HCEC 1CT (cell line): ENCODE measurements at places on chromosomes 16 and 17.
A peak's percentile ranks its signal among the peaks of the same experiment; 100 is the strongest.

DNA sequence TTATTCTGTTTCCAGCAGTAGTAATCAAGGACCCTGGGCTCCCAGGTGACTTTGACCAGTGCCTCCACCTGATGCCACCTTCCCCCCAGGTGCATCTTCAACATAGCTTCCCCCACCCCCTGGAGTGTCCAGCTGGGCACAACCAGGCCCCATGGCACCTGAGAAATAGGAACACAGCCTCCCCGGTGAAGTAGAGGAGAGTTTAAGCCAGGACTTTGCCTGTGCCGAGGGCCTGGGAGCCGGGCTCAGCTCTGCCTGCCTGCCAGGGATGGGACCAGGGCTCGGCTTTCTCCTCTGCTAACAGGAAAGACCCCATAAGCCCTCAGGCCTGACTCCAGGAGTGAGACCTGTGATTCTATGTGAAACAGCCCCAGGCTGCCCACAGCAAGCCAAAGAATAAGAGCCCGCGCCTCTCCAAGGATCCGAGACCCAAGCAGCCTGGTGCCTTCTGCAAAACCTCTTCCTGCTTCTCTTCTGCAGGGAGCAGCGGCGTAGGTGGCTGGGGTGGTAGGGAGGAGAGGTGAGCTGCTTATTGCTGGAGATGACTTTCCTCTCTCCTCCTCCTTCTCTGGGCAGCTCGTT lies 16.4 kb upstream of the RBFOX3 start:
- DNase-seq: no peak

DNA sequence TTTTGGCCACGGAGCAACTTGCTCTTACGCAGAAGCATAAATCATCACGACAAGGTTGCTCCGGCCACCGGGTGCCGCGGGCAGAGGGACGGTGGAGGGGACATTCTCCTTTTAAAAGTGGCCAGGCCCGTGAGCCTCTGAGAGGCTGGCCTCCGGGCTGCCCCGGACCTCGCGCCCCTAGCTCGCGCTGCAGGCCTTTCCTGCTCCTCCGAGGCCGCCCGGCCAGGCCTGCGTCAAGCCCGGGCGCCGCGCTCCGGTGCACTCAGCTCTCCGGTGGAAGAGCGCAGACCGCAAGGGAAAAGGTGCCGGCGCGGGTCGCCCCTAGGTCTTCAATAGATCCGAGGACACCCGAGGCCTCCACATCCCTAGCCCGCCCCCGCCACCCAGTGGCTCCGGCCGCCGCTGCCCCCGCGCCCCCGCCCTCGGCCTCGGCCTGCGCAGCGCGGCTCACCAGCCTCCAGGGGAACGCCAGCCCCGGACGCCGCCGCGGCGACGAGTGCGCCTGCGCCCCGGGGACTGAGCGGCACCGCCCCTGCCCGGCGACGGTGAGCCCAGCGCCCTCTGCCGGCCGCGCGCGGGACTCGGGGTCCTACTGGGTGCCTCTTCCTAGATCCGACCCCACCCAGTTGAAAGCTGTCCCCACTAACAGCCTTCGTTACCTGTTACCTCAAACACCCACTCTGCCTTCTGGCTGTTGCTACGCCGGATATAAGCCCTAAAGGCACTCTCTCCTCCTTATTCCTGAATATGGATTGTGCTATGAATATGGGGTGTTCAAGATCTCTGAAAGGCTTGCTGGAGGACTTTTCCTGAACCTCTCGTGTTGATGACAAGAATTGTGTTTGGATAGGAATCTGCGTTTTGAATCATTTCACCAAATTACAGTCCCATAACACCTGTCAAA lies at the start of gene LYRM9:
LYRM9 (minus strand) TSS at position 500 of the 904 bp plus-strand sequence. CDS start 10,671 bp downstream, outside the sequence.
- DNase-seq: peak; percentile 76

DNA sequence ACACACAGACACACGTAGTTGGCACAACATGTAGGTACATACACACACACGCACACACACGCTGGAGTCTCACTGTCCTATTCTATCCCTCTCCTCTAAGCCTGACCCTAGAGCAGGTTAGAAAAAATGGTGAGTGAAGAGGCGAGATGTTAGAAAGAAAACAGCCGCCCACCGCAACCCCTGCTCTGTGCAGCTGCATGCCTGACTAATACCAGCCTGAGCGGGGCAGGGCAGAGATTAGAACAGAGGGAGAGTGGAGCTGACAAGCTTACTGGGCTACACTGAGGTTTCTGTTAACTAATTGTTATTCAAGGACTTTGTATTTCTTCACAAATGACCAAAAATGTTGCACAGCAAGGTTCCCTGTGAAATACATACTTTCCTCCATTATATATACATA lies 59.8 kb downstream of the AMFR start:
- no peak for DNase-seq

DNA sequence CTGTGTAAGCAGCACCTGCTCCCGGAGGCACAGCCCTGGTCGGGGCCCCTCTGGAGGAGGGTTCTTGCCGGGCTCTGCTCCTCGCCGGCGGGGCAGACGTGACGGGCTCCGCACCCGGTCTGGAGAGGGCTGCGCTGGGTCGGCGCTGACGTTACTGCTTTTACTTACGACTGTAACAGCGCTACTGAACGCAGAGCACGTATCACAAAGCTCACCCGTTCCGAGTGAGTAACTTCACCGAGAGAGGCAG lies 1.3 kb upstream of the RAB40C start:
- DNase-seq: peak; percentile 33

- no peak for DNase-seq
These were observed 25.5 kb downstream of the NCOR1 start for GRCh38 chr17:16189791-16190348.

DNA sequence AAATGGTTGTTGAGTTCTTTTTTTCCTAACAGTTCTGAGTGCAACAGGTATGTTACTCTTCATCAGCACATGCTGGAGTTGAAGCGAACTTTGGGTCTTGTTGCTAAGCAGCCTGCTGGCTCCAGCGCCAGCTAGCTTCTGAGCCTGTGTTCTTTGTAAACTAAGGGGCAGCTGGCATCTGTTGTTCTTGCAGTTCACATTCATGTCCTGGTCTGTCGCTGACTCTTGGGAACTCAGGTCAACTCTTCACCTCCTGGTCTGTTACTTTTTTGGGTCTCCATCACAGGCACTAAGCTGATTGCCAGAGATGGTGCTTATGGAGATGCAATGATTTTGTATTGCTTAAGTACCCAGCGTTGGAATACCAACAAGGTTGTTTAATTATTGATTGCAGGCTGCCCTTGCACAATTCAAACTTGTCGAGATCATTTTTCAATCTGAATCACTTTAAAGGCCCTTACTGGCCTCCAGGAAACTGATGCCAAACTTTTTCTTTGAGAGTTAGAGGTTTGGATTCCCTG lies 40.9 kb downstream of the USP10 start:
- peak; percentile 28 for DNase-seq

DNA sequence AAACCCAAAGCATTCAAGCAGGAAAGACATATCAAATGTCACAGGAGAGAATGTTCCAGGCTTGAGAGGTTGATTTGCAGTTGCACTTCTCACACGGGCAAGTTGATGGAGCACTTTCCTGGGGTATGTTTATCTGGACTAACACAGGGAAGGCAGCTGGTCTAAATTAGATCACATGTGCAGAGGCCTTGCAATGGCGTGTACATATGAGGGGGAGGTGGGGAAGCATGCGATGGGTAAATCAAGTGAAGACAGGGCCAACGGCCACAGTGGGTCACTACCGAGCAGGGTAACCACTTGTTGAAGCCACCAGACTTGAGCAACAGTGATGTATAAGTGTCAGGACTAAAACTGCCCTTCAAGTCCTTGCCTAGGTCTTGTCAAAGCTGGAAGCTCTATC lies 156.6 kb upstream of the MAF start:
- DNase-seq: no peak

DNA sequence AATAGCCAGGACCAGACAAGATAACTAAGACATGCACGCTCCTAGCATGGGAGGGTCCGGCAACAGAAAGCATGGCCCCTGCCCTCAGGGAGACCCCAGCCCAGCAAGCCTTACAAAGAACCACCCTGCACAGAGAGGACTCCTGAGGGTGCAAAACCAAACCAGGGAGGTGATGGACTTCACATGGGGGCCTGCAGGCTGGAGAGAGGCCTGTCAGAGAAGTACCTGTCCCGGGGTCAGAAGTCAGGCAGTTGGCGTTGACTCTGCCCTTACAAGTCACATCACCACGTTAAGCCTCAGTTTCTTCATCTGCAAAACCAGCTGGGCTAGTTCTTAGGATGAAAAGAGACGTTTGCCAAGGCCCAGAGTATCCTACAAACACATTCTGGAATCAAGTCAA lies 4.7 kb downstream of the OTOP2 start:
- DNase-seq: no peak

DNA sequence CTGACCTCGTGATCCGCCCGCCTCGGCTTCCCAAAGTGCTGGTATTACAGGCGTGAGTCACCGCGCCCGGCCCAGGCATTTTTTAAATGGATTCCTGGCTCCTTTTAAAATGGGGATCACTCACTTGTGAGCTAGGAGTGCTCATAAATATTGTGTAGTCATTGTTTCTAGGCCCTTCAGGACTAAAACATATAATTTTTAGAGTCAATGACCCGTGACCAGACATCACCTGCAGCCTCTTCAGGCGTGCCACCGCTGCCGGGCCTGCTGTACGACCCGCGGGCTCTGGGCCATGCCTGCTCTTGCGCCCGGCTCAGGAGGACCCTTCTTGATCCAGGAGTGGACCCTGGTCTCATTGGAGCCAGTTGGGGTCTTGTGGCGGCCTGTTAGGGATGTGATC lies 30.8 kb downstream of the EFCAB5 start:
- DNase-seq: no peak

DNA sequence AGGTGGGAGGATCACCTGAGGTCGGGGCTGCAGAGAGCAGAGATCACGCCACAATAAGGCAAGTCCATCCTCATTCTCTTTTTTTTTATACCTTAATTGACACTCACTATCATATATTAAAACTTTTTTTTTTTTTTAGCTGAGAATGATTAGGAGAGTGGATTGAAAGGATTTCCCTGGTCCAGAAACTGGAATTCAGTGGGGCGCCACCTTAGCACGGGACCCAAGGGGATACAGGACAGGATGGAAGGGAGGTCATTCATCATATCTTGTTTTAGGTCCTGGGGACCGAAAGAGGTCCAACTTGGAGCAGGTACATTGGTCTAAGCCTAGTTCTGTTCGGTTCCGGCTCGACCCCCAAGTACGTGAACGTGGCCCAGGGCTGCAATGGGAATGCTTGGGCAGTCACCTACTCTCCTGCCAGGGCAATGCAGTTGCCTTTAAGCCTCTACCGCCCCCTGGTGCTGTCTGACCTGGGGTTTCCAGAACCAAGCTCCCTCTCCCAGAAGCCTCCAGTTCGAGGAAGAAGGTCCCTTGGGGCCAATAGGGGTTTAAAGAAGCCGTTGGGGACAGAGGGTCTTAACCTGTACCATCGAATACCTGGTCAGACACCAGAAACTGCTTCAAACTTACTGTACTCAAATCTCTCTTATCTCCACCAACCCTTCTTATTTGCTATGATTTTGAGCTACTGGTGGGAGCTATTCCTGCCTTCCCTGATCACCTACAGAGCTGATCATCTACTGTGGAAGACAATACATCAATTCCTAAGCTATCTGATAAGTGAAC lies 19.9 kb upstream of the GPATCH8 start:
- DNase-seq: peak; percentile 61

DNA sequence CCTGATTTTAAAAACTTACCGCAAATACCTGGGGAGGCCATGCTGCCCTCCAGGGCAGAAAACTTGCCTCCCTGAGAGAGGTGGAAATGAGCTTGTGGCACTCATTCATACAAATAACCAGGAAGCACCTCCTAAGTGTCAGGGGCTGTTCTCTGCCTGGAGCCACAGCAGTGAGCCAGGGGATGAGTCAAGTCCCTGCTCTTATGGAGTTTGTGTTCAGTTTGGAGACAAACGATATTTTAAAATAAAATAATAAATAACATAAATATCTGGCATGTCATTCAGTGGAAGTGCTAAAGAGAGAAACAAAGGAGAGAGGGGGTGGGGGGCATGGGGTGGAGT lies 313.8 kb downstream of the C16orf95 start:
- DNase-seq: no peak

DNA sequence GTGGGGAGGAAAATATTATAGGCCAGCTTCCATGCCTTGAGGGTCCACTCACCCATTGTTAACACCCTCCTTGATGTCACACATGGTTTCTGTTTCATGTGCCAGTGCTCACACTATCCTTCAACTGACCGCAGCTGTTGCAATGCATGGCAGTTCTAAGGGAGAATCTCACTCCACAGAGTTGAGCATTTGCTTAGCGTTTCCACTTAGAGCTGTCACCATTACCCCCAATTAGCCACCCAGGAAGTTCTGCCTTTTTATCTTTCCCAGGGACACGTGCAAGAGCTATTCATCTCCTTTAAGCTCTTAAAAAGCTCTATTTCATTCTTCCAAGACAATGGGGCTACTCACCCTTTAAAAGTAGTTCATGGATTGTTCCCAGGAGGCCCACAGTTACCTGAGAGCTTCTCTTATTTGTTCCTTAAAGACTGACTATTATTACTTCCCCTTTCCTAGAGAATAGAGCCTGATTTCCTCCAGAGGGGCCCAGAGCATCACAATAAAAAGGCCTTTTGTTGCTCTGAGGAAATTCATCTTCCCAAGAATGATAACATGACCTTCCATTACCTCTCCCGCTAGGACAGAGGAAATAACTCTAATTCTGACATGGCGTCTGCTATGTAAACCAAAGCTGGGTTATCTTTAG lies 126.8 kb downstream of the CACNG3 start:
- no peak for DNase-seq

DNA sequence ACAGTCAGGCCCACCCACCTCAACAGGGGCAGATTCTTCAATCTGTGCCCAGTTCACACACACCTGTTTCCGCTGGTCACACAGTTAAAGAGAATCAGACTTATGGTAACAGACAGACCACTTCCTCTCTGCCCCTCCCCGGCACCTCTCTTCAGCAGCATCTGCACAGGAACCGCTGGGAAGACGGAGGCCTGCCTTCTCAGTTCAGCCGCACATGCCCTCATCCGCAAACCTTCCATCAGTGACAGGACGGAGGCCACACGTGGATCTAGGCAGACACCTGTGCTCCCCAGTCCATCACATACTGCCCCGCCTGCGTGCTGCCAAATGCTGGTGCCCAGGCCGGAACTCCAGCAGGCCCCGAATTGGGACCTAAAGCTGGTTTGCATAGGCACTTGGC lies 10.3 kb downstream of the PHB1 start:
- DNase-seq: no peak

- DNase-seq: no peak
These were observed 12.8 kb upstream of the CNEP1R1 start for GRCh38 chr16:50012182-50012581.

- DNase-seq: no peak
These were observed 5.3 kb upstream of the FOXN1 start for GRCh38 chr17:28500712-28501379.

DNA sequence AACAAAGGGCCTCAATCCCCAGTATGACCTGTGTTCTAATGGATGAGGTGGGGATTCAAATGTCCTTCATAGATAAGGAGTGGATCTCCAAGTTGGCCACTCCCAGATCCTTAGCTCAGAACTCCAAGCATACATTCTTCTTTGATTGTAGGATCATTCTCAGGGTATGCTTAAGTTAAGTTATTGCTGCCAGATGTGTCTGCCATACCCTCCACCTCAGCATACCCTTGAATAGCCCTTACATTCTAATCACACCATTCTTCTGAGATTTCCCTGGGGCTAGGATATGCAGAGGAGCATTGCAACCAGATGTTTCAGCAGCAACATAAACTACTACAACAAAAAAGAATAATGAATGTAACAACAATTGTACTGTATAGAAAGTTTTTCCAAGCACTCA lies 1.6 kb upstream of the KRTAP2-4 start:
- no peak for DNase-seq
